CD4-positive, alpha-beta memory T cell (primary cell): ENCODE measurements at places on chromosomes 1 and 21. TPM values are rescaled to one million over a fixed set of nuclear protein-coding genes. Genes with fewer than 3 reads are reported as not detected.

The AHDC1 gene
- 0.02 TPM for polyA plus RNA-seq

The GNAT2 gene
- not detected for polyA plus RNA-seq

The RIMKLA gene
- polyA plus RNA-seq: 0.24 TPM

The LCE1E gene
- not detected for polyA plus RNA-seq

The TESK2 gene
- 4.5 TPM for polyA plus RNA-seq

The STXBP3 gene
- polyA plus RNA-seq: 74.1 TPM

The PCAT6 gene
- polyA plus RNA-seq: 1.0 TPM

The TMEM240 gene
- polyA plus RNA-seq: not detected

The GRIK1 gene
- not detected for polyA plus RNA-seq

The HPCA gene
- polyA plus RNA-seq: not detected

The SPATA45 gene
- not detected for polyA plus RNA-seq

The ADAM30 gene
- not detected for polyA plus RNA-seq

The ADARB1 gene
- 4.6 TPM for polyA plus RNA-seq

The DIPK1A gene
- 24.0 TPM for polyA plus RNA-seq

The SPATA46 gene
- polyA plus RNA-seq: not detected

The CDC20 gene
- not detected for polyA plus RNA-seq

The OR14K1 gene
- not detected for polyA plus RNA-seq
